ENCODE measurements at places on chromosomes 6 and 20.

GRCh38 chr6:134169871-134170486, 117.6 kb upstream of the SLC2A12 start:
- peak overlapping the region; percentile 42 for H3K27ac ChIP-seq
- H3K4me3 ChIP-seq = peak overlapping the region; percentile 79
- no peaks in the 10 kb centered on the region for H3K27me3 ChIP-seq

DNA sequence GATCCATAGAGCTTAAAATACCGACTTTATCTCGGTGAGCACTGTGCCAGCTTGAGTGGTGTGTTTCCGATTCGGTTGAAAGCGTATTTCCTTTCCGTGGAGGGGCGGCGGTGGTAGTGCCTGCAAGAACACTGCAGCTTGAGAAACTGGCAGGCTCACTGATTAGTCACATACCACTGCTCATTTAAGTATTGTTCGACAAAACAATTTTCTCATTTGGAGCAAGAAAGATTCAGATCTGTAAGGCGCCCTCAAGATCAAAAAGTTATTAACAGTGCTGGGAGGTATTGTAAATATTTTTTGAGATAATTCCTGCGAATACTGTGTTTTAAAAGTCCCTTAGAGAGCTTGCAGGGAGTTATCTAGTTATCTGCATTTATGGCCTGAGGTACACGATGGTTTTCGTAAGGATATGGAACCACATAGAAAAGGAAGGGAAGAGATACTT, 1.3 kb downstream of the MAPK14 start:
- H3K4me1 ChIP-seq = peaks cover 39% of the 10 kb centered on the region
- peak overlapping the region; percentile 93 for H3K27ac ChIP-seq
- H3K27me3 ChIP-seq = peaks cover 10% of the 10 kb centered on the region

- H3K36me3 ChIP-seq = peaks cover 100% of the 10 kb centered on the region
- DNase-seq = no peak
- no peak overlapping the region for H3K27ac ChIP-seq
These were observed 20.0 kb downstream of the PRPF6 start for GRCh38 chr20:64000906-64001305.

GRCh38 chr6:29142309-29142708, 28.4 kb upstream of the OR2J2 start:
- H3K4me3 ChIP-seq = no peak overlapping the region
- DNase-seq = no peak
- H3K4me1 ChIP-seq = no peaks in the 10 kb centered on the region
- H3K27ac ChIP-seq = no peak overlapping the region

GRCh38 chr20:58524814-58525213, 9.6 kb upstream of the APCDD1L start:
- no peaks in the 10 kb centered on the region for H3K36me3 ChIP-seq
- H3K4me3 ChIP-seq = no peak overlapping the region
- H3K27ac ChIP-seq = no peak overlapping the region
- no peaks in the 10 kb centered on the region for H3K27me3 ChIP-seq

GRCh38 chr20:33667245-33667675, 517 bp downstream of the ACTL10 start:
- peak overlapping the region; percentile 79 for H3K4me3 ChIP-seq
- peak overlapping the region; percentile 89 for H3K27ac ChIP-seq
- peaks cover 92% of the 10 kb centered on the region for H3K4me1 ChIP-seq
- no peaks in the 10 kb centered on the region for H3K27me3 ChIP-seq
- DNase-seq = peak; percentile 79

DNA sequence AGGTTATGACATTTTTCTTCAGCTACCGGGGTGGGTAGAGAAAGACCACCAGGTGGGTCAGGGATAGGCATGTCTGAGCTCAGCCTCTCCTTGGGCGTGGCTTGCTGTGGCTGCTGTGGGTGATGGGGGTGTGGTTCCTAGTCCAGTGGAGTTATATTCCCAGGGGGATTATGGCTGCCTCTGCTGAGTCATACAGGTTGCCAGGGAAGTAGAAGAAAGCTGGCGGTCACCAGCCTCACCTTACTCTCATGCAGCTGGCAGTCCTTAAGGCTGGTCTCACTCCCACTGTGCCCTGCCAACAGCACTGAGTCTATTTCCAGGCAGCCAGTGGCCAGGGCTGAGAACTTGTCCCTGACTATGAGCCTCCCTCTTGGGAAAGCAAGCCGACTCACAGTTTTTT, 130.0 kb downstream of the SCP2D1 start:
- no peak for DNase-seq
- H3K36me3 ChIP-seq = no peaks in the 10 kb centered on the region
- H3K27ac ChIP-seq = no peak overlapping the region
- H3K4me1 ChIP-seq = no peaks in the 10 kb centered on the region
- no peaks in the 10 kb centered on the region for H3K27me3 ChIP-seq

DNA sequence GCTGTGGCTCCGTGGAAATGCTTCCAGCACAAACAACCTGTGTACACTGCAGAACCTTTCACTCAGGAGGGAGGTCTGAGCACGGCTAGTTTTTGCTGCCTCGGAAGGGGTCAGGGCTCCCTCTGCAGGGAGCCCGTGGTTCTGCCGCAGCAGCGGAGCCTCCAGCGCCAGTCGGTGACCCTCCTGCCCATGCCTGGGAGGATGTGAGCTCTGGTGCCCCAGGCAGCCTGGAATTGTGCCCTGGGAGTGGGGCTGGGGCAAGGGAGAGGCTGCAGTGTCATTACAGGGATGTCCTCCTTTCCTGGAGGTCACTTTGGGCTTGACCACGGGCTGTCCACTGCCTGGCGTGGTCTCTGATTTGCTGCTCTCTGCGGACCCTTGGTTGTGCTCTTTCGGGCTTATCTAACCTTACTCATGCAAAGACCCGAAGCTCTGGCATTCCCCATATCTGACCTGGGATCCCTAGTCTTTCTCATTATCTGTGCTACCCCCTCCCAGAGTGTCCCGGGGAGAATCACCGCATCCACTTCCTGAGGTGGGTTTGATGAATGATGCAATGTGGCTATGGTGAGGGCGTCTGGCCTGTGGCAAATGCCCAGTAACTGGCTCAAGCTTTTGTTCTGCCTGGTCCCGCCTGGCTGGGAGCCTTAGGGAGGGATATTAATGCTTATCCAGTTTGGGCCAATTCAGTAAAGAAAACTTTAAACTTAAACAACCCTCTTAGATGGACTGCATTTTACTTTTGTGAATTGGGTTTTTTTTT, 59.6 kb upstream of the TAGAP start:
- peaks cover 47% of the 10 kb centered on the region for H3K4me1 ChIP-seq
- no peak overlapping the region for H3K4me3 ChIP-seq
- H3K27ac ChIP-seq = no peak overlapping the region
- no peaks in the 10 kb centered on the region for H3K36me3 ChIP-seq

GRCh38 chr6:37791156-37791919, 28.2 kb upstream of the ZFAND3 start:
- peaks cover 7% of the 10 kb centered on the region for H3K4me1 ChIP-seq
- H3K36me3 ChIP-seq = no peaks in the 10 kb centered on the region
- no peak overlapping the region for H3K27ac ChIP-seq
- H3K27me3 ChIP-seq = no peaks in the 10 kb centered on the region

Data from stomach (tissue), 19 donors.